Activated T-cell treated with anti-CD3 and anti-CD28 coated beads for 48 hours (primary cell): ENCODE measurements at places on chromosomes 3 and 15.

DNA sequence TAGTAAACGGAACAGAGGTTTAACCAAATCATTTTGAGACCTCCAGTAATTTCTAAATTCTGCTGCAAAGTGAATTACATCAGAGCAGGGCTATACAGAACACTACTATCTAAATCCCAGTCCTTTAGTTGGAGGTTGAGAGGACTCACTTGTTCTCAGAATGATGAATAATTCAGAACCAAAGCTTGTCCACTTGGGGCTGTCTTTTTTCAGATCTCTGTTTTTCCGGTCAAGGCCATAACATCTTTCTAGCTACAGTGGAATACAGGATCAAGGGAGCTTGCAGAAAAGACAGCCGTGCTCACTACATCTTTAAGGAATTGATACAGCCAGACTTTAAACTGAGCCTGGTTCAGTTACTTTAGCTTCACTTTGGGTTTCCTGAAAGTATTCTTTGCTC is 194.5 kb downstream of the EFHB start:
- no peak for DNase-seq

DNA sequence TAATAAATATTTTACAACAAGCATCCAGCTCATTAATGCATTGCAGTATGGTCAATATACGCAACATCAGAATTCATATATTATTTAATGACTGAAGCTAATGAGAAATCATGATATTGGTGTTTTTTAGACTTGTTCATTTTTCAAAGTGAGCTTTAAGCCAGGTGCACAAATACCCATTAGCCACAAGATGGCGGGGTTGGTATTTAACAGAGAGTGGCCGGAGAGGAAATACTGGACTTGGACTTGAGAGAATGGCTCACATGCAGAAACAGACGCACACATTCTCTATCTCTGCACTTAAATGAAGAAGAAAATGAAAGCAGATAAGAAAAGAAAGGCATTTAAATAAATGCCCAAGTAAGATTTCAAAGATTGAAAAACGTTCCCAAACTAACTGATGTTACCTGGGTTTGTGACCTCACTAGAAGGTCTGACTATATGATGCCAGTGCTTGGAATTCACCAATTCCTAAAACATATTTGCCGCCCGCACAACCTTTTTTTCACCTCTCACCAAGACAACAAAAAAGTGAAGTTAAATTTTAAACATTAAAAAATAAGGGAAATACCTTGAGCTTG is 21.2 kb upstream of the CRBN start:
- no peak for DNase-seq

DNA sequence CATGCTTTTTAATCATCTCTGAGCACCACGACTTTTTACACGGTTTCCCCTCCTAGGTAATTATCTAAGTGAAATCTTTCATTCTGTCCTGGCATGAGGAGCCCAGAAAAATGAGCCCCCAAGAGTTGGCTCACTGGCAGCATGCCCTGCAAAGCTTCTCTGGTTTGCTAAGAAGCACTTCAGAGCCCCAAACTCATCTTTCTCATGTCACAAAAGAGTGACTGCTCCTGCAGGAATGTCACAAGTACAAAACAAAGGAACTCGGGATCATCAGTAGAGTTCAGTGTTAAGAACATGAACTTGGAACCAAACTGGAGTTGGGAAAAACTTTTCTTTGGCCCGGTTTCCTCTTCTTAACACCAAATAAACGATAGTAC is 123.9 kb downstream of the FOXB1 start:
- no peak for DNase-seq

DNA sequence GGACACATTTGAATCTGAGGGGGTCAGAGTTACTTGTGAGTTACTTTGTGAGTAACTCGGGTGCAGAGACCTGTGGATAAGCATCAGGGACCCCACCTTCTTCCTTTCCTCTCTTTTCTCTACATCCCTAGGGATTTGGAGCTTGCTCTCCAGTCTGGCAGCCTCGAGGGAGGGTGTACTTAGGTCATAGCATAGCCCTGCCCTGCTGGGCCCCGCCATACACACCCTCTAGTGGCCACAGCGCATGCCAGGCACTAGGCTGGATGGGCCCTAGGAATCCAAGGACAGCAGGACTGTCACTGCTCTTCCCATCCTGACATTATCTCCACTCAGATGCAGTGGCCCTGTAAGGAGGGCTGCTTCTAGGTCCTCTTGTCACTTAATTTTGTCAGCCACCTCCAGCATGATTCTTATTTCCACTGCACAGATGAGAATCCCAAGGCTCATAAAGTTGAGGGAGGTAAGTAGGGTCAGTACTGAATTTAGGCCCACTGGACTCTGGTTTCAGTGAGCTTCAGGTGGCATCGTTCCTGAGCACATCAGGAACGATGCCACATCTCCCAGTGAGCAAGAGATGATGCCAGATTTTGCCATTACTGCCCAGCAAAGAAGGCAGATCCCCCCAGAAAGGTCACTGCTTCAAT is 3.6 kb upstream of the SMAD6 start:
- no peak for DNase-seq

DNA sequence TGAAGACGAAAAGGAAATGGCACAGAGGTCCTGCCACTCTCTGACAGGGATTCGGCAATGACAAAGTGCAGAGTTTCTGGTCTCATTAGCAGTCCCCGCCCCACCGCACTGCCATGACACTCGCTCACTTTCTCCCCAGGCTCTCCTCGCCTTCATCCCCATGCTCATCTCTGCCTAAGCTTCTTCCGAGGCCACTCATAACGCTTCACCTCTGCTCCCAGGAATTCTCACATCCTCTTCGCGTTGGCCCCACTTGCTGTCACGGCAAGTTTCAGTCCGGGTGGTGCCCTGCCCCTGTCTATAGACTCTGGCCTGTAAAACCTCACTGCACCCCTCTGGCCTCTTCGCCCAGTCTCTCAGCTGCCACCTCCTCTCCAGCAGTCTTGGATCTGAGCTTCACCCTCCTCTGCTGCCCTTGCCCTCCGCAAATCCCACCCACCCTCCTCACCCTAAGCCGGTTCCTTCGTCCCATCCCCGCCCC is 654 bp downstream of the RUBCN start:
- DNase-seq, result peak; percentile 41

GRCh38 chr3:108292905-108293328 is 3.4 kb upstream of the HHLA2 start:
- DNase-seq, result no peak

DNA sequence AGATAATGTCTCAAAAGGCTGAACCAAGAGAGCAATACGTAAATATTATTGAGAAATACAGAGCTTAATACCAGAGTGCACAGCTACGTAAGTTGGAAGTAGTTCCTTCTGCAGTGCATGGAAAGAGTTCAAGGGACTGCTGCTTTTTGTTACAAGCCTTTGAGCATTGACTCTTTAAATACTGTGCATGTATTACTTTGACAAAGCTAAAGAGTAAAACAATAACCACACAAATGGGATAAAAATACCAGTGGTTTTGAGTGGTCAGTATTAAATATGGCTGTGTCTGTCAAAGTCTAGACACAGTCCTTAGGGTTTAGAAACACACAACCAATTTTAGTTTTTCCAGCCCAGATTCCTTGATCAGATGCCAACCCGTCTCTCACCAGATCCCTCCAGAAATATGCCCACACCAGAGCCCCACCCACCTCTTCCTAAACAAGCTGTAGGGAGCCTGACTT is 62.1 kb downstream of the SSR3 start:
- no peak for DNase-seq

- DNase-seq, result no peak
Measured at GRCh38 chr15:47862402-47862801, 145.1 kb downstream of the SEMA6D start.

DNA sequence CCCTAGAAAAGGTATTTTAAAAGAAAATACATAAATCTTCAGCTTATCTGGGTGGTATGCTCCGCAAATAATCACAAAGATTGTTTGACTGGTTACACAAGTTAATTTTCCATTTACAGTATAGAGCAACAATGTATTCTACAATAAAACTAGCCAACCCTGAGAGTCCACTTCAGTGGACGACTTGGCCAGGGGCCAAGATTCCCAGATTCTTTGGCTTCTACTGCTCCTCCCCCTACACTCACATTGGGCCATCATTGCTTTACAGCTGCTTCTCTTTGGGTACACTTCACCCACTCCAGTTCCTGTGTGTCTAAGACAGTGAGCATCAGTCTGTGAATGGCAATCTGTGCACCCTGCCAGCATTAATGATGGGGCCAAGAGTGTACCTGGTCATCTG is 17.2 kb upstream of the PRICKLE2 start:
- no peak for DNase-seq
